Astrocyte of the spinal cord (primary cell): ENCODE measurements at places on chromosomes 4 and X.

GRCh38 chr4:113179091-113179490, 129.6 kb downstream of the ANK2 start:
- DNase-seq: no peak

DNA sequence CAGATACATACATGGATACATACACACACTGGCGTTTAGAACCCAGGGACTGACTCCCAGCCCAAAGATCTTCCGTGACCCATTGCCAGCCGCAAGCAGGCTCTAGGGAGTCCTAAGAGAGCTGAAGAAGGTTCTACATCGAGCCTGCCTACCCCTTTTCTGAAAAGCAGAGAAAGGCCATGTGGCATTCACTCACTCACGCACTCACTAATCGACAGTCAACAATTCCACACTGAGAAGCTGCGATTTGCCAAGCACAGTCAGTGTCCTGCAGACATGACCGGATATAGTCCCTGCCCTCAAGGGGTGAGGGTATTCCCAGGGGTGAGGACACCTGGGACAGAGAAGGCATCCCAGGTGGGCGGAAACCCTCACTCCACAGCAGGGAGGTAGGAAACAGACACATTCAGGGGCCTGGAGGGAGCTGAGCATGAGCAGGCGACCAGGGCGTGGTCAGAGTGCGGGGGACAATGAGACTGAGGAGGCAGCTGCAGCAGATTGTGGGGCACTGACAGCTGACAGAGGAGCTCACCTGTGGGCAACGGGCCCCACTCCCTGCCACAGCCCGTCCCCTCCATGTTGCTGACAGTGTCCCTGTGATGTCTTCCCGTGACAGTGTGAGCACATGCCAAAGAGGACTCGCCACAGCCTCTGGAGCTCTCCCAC, 13.2 kb upstream of the MAN2B2 start:
- DNase-seq: no peak

DNA sequence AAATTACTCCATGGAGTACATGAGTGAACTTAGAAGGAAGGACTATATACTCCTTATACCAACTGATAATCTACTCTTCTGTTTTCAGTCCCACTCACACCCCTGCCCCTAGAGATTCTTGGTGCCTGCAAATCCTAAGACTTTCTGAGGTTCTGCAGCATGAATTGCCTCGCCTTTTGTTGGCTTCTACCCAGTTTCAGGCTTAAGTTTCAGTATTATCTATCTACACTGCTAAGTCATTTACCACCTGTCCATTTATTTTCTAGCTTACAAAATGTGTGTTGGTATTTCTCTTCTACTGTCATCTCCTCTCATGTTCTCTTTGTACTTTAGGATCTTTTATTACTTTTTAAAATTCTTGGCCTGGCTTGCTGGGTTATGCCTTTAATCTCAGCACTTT, 94.4 kb upstream of the AMOT start:
- DNase-seq: no peak

DNA sequence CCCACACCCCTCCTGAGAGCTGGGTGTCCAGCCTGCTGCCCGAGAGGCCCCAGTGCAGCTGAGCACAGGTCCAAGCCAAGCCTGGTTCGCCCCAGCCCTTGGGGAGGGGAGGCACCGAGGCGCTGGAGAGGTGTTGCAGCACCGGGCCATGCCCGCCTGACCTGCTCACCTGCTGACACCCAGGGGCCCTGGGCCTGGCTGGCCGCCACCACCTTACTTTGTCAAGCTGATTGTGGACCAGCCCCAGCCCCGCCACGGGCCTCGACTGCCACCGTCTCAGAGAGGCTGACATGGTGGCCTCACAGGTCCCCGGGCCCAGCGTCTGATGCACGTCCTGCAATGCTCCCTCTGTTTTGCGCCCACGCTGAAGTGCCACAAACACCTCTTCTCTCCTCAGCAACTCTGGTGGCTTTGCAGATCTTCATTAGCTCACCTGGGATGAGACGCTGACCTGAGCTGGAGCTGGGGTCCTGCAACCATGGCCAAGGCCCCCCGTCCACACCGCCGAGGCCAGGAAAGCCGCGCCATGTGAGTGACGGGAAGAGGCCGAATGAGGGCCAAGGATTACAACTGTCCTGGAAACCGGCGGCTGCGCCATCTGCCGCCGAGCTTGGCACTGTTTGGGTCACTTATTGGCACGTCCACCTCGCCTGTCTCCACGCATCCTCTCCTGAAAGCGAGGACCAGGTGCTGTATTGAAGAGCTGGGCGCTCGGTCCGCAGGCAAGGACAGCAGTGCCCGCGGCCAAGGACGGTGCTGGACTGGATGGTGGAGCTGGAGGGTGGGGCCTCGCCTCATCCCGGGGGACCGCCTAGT, 7.6 kb downstream of the CPLX1 start:
- DNase-seq: no peak

DNA sequence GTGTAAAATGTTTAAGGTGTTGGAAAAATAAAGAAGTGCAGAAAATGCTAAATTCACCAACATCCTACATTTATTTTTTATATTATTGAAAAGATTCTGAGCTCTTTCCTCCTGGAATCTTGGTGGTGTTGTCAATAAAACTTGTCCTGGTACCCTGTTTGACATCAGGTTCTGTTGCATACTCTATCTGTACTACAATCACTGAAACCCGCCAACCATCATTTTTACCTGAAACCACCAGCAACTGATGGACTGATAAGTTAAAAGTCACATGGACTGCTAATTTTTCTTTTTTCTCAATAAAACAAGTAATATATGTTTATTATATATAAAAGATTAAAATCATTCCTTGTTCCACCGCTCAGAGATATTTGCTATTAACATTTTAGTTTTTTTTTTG, 23.4 kb downstream of the STAP1 start:
- DNase-seq: no peak

GRCh38 chr4:85688055-85688740, 213.2 kb downstream of the ARHGAP24 start:
- DNase-seq: no peak

GRCh38 chr4:168800926-168801325, 209.1 kb downstream of the CBR4 start:
- no peak for DNase-seq

DNA sequence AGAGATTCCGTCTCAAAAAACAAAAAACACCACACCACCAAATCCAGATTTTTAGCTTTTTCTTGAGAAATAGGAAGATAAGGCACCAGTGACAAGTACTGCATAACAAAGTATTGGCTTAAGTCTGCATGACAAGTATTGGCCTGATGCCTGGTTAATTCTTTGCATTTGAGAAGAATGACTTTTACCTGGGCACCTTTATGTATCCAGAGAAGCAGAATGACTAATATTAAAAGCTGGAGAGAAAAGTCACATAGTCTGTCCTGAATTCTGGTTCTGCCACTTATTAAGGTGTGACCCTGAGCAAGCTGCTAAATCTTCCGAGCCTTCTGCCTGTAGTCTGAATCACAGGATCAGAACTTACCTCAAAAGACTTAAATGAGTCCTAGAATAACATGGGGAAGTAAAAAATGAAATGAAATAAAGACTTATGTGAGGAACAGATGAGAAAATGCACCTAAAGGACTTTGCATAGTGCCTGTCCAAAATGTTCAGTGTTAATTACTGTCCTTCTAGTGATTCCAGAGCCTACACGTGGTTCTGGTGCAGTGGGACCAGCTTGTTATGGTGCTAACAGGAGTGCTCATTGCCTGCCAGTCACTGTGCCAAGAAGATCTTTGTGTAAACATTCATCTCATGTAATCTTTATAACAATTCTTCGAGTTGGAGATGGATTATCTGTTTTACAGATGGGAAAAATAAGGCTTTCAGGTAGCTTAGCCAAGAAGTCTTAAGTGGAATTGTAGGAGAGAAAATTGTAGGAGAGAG, 31.6 kb downstream of the UGDH start:
- DNase-seq: no peak

- no peak for DNase-seq
These were observed 197.2 kb upstream of the NDST4 start for GRCh38 chr4:115310641-115311040.

- DNase-seq: no peak
These were observed 161.3 kb upstream of the MAGEB18 start for GRCh38 chrX:25976683-25977310.

DNA sequence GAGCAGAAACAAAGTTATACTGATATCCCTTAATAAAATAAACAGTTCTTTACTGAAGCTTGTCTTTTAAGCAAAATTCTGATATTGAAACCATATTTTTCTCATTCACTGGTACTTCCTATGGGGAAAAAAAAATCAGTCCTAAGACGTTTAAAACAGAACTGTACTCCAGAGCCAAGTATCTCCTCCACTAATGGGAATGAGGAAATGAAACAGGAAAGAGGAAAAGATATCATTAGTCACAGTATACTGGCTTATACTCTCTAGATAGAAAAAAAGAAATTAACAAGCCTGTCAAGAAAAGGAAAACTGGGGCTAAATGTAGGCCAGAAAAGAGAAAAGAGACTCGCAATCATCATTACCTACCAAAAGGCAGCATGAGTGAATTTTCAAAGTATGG, 252.7 kb downstream of the CENPC start:
- no peak for DNase-seq

GRCh38 chrX:23981711-23982110, 45.3 kb downstream of the KLHL15 start:
- DNase-seq: no peak

DNA sequence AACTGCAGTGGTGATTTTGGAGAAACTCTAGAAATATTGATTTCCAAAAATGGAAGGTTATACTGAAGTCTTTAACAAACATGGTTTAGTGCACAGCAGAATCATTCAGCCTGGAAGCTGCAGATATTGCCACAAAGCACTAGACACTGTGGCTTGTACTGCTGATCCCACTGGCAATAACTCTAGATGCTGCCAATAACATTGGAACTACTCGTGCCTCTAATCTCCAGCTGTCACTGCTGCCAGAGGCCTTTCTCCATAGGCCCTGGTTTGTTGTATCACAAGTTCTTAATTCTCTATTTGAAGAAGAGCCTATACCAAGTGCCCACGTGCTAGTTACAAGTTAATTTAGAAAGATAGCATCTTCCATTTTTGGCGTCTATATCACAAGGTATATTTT, 19.3 kb downstream of the DMP1 start:
- no peak for DNase-seq

DNA sequence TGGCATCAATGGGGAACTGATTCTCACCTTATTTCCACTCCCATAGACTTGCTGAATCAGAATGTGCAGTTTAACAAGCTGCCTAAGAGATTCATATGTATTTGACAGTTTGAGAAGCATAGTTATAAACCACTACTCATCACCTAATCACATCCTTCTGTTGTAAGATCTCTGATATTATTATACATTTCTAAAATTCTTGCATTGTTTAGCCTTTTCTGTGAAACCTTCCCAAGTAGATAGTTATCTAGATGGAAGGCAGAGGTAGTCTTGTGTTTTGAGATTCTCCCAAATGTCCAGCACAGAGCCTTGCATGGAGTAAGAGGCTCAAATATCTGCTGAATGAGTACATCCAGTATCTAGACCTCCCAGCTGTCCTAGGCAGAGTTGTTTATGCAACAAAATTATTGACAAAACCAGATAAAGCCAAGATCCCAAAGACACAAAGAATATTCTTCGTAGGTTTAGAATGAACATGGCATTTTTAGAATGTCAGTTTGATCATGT, 227.3 kb downstream of the KDR start:
- DNase-seq: no peak

DNA sequence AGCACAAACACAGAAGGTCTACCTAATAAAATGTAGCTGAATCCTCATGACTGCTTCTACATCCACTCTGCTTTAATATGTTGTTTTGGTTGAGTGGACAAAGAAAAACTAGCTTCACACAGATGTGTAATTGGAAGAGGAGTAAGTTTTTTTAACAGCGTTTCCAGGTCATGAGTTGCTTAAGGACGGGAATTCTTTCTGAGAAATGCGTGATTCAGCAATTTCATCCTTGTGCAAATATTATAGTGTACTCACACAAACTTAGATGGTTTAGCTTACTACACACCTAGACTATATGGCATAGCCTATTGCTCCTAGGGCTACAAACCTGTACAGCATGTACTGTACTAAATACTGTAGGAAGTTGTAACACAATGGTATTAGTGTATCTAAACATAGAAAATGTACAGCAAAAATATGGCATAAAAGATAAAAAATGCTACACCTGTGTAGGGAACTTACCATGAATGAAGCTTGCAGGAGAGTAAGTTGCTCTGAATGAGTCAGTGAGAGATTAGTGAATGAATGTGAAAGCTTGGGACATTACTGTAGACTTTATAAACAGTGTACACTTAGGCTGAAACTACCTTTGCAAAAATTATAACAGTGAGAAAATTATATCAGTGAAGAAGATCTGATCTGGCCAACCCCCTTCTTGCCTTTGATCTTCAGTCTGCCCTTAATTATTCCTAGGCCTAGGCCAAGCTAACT, 70.8 kb upstream of the IL15 start:
- no peak for DNase-seq

DNA sequence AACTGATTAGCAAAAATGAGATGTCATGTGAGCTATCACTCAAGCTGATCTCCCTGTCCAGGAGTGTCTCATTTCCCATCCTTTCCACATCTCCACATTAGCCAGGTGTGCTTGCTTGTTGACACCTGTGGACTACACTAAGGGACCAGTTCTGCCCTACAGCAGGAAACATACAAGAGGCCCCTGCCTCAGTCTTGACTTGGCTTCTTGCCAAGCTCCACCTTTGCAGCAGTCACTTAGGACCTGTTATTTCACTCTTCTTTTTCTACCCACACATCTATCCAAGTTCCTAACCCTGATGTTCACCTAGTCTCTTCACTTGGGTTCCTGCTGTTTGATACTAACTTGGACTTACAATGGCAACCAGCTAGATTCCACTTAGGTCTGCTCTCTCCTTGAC, 13.2 kb downstream of the FRMD7 start:
- no peak for DNase-seq

DNA sequence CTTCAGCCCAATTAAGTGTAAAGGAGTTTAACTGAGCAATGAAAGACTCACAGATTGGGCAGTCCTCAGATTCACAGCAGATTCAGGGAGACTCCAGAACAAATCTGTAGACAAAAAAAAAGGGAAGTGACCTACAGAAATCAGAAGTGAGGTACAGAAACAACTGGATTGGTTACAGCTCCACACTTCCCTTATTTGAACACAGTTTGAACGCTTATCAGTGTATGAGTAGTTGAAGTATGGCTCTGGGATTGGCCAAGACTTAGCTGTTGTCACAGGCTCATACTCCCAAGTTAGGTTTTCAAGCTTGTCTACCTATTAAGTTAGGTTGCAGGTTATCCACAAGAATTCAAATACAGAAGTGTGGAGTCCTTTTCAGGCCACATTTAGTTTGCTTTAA, 112.4 kb upstream of the ELOVL6 start:
- no peak for DNase-seq

GRCh38 chrX:29547877-29548276, 667.5 kb upstream of the MAGEB2 start:
- DNase-seq: no peak

DNA sequence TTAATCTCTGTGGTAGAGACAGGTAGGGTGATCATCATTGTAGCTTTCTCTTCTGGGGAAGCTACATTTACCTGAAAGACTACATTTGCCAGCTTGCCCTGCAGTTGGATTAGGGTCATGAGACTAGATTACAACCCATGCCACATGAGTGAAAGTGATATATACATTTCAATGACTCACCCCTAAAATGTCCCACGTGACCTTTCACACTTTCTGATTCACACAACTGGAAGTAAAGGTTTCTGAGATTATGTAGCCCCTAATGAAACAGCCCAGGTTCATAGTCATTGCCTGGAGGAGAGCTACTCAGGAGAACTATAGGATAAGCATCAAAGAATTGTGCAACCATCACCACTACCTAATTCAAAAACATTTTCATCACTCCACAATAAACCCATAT, 17.8 kb downstream of the PDCL2 start:
- DNase-seq: no peak
